Stromal cell of bone marrow (primary cell): ENCODE measurements at places on chromosomes 6 and 20.
A peak's percentile ranks its signal among the peaks of the same experiment; 100 is the strongest.

- DNase-seq = no peak
These were observed 313.7 kb downstream of the CDH4 start for GRCh38 chr20:61565791-61566190.

DNA sequence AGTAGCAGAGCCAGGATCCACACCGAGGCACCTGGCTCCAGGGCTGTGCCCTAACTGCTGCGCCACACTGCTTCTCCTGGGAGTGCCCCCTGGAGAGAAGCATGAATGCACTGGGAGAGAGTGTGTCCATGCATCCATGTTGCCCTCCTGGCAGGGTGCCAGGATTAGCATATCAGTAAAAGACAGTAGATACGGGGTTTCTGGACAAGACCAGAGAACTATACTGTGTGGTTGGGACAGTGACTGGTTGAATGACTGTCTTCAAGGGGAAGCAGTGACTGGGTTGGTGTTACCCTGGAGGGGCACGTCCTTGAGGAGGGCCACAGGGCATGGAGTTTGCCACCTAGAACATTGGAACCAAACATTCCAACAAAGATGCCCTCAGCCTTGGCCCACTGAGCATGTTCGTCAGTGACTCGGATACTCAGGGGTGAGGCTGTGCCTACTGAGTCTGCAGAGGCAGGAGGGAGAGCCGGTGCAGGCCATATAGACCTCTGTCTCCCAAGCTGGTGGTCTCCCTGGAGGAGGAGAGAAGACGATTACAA, 288.8 kb downstream of the CDC5L start:
- no peak for DNase-seq

- no peak for DNase-seq
These were observed 46.0 kb downstream of the CAP2 start for GRCh38 chr6:17439243-17439993.

GRCh38 chr6:100622907-100623692, 158.4 kb upstream of the SIM1 start:
- DNase-seq = no peak

- no peak for DNase-seq
These were observed 41.3 kb downstream of the CPXM1 start for GRCh38 chr20:2759143-2759542.

- DNase-seq = no peak
These were observed 16.3 kb downstream of the LRRC1 start for GRCh38 chr6:53811082-53811481.

GRCh38 chr6:152981989-152982903, 595 bp downstream of the FBXO5 start:
- no peak for DNase-seq

- DNase-seq = no peak
These were observed 213.2 kb downstream of the ERMARD start for GRCh38 chr6:169964486-169965180.

DNA sequence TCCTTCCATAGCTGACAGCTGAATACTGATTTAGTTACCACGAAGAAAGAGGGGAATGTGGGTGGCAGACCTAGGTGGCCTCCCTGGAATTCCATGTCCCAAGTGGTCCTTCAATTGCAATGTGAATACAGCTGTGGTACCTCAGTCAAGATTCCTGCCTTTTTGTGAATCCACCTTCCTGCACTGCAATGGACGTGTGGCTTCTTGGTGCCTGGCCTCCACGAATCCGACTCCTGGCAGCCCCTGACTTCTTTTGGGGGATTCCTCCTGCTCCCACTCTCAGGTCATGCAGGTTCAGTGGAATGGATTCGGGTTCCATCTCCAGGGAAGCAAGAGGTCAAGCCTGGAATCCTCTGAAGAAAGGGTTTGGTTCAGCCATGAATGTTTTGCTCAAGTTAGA, 117.8 kb downstream of the DACT2 start:
- DNase-seq = no peak

DNA sequence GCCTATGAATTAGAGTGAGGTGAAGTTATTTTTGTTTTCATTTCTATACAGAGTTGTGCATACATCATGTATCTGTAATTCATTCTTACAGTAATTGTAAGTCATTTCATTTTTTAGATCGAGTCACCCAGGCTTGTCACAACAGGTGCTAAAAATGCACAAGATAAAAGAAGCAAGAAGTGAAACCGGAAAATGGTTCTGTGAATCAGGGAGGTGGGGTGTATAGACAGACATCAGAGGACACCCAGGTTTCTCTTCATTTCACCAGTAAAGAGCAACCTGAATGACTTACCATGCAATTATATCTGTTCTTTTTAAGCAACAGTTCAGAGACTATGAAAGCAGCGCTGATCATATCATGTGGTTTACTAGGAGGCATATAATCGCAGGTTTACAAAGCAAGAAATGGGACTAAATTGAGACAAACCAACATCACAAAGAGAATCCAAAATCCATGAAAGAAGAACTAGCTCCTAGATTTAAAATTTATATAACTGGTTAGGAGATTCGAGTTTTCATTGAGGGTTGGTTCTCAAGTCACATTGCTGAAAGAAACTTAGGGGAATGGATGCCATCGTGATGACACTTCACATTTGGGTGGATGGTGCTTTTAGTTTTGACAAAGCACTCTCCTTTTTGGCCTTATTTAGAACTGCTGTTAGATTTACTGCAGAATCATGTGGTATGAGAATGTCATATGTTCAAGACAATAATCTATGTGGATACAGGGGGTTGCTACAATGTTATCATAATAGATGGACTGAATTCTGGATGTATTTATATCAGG, 27.9 kb upstream of the TBC1D7 start:
- DNase-seq = no peak

DNA sequence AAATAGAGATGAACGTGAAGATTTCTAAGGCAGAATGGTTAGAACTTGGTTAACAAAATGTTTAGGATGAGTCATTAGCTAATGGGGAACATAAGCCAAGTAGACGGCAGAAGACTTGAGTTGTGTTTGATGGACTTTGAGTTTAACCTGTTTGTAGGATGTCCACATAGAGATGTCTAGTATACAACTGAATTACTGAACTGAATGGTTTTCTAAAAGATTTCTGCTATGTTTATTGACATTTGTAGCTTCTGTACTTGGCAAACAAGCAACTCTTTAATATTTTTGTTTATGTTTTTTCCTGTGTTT, 54.5 kb upstream of the DYNLRB1 start:
- no peak for DNase-seq

DNA sequence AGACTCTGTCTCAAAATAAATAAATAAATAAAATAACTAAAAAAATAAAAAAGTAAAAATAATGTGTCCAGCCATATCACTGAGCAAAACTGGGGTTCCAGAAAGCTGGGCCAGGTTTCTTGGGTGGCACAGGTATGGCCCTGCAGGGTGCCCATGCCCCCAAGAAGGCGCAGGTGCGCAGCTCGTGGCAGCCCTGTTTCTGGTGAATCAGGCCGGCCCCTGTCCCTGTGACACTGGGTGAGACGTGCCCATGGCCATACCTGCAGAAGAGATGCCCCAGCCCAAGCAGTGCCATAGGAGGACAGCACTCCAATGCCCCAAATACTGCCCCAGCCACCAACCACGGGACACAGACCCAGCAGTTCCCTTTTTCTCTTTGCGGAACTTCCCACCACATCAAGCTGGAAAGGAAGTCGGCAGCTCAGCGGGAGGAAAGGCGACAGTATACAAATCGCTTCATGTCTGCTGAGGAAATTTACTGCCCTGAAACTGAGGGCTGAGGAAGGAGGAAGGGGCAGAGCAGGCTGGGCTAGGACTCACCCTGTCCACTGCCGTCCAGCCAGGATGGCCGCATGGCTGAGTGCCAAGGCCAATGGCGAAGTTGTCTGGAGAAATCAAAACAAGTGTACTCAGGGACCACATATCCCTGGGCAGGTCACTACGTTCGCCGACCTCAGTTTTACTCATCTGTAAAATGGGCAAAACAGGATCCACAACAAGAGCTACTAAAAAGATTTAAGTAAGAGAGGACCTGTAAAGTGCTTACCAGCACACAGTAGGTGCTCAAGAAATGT, 55.4 kb downstream of the PREX1 start:
- DNase-seq = no peak

- DNase-seq = no peak
These were observed 6.7 kb downstream of the SLC12A5 start for GRCh38 chr20:46035713-46036112.

DNA sequence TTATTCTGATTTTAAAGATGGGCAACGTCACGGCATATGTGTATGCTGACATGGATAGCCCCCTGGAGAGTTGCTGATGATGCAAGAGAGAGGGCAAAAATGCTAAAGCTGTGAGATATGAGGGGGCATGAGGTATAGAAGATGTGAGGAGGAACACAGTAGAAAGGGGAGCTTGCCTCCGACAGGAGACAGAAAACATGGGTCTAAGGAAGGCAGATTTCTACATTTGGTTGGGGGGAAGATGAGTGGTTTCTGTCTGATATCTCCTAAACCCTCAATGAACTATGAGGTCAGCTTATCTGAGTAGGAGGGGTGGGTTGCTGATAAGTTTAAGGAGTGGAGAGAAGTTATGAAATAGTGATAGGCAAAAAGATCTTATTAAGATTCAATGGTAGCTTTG, 6.0 kb downstream of the RNF24 start:
- no peak for DNase-seq

DNA sequence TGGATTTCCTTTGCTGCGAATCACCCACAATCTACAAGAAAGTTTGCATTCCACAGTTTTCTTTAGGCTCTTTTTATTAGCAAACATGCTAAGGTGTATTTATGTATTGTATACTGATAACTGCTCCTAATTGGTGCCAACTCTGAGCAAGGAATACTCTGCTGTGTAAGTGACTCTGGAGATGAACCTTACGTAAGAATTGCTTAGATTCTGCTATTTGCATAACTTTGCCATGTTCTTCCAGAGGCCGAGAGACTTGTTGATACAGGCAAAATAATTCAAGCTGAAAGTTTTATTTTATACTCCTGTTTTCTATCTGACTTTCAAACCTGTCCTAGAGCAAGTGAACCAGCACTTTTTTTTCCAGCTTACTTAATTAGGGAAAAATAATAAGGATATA, 461.3 kb downstream of the GJA1 start:
- DNase-seq = no peak

GRCh38 chr20:13006825-13007224, 1.9 kb upstream of the SPTLC3 start:
- peak; percentile 21 for DNase-seq

DNA sequence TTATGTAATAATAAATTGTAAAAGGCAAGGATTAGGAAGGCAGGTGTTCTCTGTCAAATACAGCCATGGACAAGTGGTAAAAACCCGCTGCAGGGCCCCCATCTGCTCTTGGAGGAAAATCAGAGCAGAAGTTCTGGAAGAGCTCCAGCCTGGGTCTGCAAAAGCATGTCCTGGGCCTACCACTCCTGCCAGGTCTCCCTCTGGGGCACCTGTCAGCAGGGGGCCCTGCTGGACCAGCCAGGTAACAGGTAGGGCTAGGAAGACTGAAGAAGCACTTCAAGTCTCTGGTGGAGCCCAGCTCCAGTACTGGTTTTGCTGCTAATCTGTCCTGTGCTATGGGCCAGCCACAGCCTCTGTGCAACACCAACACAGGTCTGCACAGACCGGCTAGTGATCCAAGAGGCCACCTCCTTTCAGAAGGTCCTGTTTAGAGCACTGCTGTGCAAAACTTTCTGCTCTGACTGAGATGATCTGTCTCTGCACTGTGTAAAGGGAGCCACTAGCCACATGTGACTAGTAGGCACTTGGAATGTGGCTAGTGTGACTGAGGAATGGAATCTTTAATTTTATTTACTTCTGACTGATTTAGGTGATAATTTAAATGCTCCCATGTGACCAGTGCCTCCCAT, 30.2 kb downstream of the RRBP1 start:
- no peak for DNase-seq

- DNase-seq = no peak
These were observed 43.6 kb downstream of the RIOK1 start for GRCh38 chr6:7433121-7433617.

- no peak for DNase-seq
These were observed 113.8 kb upstream of the RAB32 start for GRCh38 chr6:146429831-146430230.

DNA sequence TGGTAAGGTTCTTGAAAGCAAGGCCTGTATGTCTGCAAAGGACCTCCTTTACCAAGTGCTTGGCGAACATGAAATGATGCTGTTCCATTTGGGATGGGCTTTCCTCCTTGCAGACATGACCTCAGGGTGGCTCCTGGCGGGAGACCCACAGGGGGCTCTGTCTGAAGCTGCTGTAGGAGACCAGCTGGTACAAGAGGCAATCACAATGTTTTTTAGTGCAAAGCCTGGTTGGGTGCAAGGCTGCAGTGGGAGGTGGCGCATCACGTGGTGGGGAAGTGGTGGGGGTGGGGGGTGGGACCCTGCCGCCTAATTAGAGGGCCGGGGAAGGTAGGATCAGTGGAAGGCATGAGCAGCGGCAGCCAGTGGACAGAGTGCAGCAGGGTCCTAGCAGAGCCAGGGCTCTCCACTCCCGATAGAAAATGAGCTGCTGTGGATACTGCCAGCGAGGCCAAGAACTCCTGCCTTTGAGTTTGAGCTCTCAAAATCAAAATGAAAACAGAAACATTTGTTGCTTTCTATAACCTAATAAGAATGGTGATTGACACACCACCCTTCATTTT, 9.1 kb upstream of the ARMC2 start:
- no peak for DNase-seq

DNA sequence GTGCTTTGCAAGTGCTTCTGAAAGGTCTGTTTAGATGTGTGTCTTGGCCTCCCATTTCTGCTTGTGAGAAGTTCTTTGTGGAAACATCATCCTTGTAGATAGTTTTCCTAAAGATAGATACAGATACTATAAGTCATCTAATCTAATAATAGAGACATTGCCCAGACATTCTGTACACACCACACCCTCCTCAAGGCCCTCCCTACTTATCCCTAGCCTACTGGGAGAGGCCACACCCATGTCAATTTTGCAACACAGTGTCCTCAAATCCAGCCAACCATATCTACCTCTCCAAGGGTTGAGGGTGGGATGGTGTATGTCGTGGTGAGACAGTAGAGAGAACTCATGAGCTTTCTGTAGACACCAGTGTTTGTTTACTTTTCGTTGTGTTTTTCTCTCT, 6.2 kb downstream of the KDM1B start:
- DNase-seq = no peak

GRCh38 chr6:156719720-156720563, 57.2 kb upstream of the ARID1B start:
- DNase-seq = peak; percentile 75

GRCh38 chr6:390914-391558, 516 bp upstream of the IRF4 start:
- no peak for DNase-seq

DNA sequence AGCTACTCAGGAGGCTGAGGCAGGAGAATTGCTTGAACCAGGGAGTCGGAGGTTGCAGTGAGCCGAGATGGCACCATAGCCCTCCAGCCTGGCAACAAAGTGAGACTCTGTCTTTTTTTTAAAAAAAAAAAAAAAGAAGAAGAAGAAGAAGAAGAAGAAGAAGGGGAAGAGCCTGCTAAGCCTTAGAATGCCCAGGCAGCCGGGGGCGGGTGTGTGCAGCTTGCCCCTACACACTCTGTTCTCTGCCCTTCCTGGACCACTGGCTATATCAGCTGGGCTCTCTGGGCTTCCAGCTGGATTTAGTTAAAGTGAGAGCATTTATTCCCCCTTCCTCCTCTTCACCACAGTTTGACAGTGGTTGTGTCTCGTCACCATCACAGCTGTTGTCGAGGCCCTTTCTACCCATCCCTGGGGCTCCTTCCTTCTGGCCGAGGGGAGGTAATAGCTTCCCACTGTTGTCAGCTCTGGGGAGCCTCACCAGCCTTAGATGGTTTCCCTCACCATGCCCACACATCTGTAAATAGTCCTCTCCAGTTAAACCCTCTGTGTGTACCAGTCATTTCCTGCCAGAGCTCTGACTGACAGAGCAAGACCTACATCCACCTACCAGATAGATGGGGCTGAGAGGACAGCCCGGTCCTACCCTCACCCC, 77.6 kb downstream of the TRERF1 start:
- no peak for DNase-seq

GRCh38 chr6:110950440-110950839, 8.1 kb upstream of the GTF3C6 start:
- no peak for DNase-seq
